ENCODE measurements at places on chromosomes 16 and 17. TPM values are rescaled to one million over a fixed set of nuclear protein-coding genes. Genes with fewer than 3 reads are reported as not detected.

GRCh38 chr16:10077861-10078260, 104.4 kb downstream of the GRIN2A start:
- no peak for DNase-seq

DNA sequence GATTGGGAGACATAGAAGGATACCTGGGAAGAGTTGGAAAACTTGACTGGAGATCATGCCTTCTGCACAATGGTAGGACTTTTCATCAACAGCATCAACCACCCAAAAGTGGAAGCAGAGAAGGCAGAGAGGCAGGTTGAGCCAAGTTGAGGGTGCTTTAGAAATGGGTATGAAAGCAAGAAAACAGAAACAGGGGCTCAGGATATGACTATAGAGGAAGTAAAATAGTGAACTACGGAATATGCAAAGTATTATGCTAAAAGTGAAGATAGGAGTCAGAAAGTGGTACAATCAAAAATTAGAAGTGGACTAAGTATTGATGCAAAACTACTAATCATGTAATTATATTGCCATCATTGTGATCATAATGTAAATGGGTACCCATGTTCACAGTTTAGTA, 16.1 kb upstream of the ARHGAP44 start:
- DNase-seq: no peak

GRCh38 chr16:3999479-4000325, 116.5 kb downstream of the ADCY9 start:
- DNase-seq: peak; percentile 73

DNA sequence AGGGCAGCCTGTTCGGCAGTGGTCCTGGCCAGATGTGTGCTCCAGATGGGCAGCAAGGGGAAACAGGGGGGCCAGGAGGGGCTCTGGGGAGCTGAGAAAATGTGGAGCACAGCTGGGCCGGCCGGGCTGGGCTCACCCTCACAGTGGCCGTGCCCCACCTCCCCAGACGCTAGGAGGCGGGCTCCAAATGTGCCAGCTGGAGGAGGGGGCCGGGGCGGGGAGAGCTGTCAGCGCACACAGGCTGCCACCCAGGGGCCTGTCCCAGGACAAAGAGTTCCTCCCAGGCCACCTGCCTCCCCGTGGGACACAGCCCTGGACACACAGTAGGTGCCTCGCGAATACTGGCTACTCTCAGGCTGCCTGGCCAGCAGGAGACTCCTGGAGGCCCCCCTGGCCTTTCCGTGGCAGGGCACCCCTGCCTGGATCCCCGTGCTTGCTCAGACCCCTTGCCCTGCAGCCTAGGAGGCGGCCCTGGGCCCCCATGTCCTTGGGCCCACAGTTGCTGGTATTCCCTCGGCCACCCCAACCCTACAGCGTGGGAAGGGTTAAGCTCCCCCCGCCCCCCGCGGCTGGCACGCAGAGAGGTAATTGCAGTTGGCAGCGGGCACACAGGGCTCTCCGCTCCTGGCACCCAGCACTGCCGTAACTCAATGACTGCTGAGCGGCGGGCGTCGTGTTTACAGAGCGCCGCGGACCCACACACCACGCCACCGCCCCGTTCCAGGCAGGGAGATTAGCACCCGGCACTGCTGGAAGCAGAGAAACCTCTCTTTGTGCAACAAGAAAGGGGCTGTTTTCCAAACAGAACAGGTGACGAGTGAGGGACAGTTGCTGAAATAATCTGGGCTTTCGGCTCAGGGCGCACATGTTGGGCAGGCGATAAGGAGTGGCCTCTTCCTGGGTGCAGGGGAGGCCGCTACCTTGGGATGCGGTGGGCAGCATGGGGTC, 32.2 kb downstream of the BAHCC1 start:
- peak; percentile 85 for DNase-seq

GRCh38 chr16:64791756-64792155, 330.1 kb downstream of the CDH11 start:
- DNase-seq: no peak

- no peak for DNase-seq
Observed at GRCh38 chr17:20989481-20989880, 53.3 kb downstream of the USP22 start.

- no peak for DNase-seq
Observed at GRCh38 chr16:27221576-27222248, 18.4 kb downstream of the KDM8 start.

GRCh38 chr16:66928702-66929388, 3.5 kb upstream of the RRAD start:
- DNase-seq: no peak

DNA sequence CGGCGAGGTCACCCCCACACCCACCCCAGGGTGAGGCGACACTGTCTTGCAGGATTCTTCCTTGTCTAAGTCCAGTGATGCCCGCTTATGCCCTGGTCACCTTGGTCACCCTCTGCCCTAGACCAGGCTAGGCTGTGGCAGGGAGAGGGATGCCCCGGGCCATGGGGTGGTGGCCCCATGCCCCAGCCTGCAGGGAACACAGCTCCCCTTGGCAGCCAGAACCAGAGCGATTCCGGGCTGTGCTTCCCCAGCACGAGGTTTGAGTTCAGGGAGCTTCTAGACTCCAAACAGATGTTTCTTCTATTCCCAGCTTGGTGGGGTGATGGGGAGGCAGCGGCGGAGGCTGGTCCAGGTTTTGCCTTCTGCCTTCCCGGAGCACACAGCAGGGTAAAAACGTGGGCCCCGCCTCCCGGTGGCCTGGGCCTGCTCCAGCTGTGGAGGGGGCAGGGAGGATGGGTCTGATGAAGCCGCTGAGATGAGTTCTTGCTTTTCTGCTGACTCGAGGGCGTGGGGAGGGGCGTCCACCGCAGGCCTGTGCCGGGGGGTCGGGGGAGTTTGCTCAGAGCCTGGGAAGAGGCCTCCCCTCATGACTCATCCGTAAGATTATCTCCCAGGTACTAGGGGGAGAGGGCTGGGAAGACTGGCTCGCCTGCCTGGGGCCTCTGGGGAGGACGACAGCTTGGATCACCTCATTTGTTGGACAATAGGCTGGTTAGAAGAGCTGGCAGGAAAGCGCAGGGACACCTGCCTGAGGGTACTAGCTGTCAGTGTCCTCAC, 15.4 kb downstream of the SMTNL2 start:
- DNase-seq: peak; percentile 82

GRCh38 chr17:9517396-9517795, 58.2 kb downstream of the STX8 start:
- no peak for DNase-seq

DNA sequence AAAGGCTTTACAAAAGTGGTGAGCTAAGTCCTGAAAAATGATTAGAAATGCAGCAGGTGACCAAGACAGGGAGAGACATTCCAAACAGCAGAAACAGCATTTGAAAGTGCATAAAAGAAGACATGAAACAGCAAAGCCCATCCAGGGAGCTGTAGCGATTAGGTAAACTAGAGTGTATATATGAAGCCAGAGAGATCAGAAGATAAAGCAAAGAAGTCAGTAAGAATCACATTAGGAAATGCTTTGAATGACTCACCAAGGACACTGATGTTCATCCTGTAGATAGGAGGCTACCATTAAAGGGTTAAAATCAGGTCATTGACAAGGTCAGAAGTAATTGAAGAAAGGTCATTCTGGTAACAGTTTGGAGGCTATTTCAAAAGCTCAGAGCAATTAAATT, 27.6 kb upstream of the VAT1L start:
- no peak for DNase-seq

DNA sequence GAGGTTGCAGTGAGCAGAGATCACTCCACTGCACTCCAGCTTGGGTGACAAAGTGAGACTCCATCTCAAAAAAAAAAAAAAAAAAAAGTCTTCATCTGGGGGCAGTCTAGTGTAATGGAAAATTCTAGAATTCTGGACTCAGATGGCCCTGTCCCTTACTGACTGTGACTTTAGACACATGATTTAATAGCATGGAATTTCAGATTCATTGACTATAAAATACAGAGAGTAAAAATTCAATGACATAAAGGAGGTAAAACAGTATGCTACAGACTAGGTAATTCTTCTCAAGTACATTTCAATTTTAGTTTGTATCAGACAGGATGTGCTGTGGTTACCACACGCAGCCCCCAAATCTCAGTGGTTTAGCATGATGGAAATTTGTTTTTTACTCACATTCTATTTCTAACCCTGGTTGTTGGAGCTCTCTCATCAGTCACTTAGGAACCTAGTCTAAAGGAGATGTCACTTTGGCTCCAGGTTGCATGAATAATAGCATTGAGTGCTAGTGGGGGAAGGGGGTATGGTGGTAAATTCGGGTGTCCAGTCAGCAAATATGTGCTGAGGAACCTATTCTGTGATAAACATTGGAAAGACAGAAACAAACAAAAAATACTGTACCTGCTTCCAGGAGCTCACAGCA, 444.0 kb downstream of the XYLT1 start:
- DNase-seq: no peak

DNA sequence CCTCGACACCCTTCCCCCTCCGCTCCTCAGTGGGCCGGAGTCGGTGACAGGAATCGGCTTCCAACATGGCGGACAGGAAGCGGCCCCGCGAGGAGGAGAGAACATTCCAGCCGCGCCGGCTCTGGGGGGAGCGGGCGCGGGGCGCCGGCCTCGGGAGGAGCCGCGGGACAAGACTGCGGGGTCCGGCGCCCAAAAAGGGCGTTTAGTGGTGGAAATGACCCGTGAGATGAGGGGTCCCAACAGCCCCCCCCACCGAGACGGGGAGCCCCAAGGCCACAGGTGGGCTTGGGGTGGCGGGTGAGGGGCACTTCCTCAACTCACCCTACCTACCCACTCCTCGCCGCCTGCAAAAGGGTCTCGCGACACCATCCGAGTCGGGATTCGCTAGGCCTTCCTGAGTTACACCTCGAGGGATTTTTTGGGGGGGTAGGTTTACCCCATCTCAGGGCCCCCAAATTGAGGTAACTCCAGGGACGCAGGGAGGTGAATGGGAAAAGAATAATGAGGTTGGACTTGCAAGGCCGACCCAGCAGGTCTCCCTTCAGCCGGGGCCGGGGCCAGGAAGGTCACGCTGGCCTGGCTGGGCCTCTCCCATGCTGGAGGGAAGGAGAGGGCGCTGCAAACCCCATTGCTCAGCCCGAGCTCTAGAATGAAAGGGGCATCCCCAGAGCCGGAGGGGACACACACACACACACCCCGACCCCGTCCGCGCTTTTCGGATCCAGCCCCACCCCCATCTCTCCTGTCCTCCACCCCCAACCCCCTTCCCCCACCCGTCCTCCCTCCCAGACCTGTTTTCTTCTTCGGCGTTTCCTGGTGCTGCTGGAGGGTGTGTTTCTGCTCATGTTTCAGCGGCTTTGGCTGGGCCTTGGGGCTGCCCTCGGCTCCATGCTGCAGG, 707 bp downstream of the NUFIP2 start:
- DNase-seq: peak; percentile 80

DNA sequence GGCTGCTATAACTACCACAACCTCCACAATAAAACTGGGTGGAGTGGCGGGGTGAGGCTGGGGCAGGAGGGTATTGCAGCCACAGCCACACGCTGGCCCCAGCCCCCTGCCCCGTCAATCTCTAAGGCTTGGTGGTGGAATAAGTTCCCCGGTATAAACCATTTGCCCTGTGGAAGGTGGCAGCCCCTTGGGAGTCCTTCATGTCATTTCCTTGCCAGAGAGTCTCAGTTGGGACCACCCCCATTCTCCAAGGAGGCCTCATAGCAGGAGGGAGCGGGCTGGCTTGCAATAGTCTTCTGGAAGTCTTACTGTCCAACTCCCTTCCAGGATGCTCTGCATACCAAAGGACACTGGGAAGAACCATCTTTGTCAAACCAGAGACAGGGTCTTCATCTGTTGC, 19.4 kb downstream of the CD300A start:
- DNase-seq: no peak

NME1 gene
- 20.3 TPM for total RNA-seq

KRT34 gene
- not detected for total RNA-seq

ZNF750 gene
- total RNA-seq: 0.15 TPM

ZPBP2 gene
- not detected for total RNA-seq

HOXB3 gene
- 2.7 TPM for total RNA-seq

SLC6A2 gene
- total RNA-seq: not detected

MYH1 gene
- total RNA-seq: 0.10 TPM
